ENCODE measurements at places on chromosomes 3 and 15.

DNA sequence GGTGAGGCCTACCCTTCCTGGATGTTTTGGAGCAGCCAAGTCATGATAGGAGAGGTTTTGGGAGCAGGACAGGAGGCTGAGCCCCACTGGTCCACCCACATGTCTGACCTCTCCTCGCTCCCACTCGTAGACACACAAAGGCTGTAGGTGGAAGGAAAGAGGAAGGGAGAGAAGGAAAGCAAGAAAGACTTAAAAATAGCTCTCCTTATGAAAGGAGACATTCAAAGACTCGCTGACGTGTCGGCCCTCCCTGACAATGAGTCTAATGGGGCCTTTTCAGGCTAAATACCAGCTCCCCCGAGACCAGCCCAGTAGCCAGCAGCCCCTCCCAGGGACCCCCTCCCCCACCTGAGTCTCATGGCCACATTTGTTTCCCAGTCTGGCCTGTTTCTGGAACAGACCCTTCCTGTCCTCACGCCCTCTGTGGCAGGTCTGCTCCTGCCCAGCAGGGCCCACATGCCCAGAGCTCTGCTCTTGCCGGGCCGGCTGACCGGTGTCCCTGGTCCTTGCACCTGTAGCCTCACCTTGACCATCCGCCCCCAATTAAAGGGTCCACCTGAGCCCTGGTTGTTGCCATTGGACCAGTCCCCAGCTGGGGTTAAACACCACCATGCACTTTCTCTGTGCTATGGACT lies 49.3 kb downstream of the FGD5 start:
- DNase-seq: no peak

- DNase-seq: no peak
These were observed 10.3 kb downstream of the ATP11B start for GRCh38 chr3:182803596-182803995.

DNA sequence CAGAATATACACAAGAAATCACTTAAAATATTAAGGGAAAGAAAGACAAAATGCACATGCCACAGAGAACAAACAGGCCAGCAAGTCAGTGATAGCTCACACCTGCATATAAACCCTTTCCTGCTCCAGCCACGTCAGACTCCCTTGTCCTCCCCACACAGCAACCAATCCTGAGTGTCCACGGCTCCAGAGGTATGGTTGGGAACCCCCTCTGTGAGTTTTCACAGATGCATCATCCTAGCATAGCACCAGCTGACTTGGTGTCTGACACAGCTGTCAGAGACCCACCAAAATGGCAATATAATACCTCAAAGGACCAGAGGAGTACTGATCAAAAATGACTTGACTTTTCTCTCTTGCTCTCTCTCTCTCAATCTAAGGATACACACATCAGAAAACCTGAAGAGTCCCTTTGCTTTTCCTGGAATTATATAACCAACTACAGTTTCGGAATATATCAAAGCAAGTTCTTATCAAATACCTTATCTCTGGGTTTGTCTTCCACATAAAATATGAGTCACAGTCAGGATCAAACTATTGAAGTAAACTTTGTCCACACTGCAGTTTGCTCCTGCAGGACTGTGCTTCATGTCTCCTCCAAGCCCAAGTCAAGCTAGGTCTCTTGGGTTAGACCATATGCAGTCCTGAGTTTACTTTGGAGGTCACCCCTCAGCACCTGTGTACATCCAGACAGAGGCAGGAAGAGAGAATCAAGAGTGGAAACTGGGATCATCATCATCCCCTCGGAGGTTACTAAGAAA lies 187.1 kb upstream of the THBS1 start:
- no peak for DNase-seq

DNA sequence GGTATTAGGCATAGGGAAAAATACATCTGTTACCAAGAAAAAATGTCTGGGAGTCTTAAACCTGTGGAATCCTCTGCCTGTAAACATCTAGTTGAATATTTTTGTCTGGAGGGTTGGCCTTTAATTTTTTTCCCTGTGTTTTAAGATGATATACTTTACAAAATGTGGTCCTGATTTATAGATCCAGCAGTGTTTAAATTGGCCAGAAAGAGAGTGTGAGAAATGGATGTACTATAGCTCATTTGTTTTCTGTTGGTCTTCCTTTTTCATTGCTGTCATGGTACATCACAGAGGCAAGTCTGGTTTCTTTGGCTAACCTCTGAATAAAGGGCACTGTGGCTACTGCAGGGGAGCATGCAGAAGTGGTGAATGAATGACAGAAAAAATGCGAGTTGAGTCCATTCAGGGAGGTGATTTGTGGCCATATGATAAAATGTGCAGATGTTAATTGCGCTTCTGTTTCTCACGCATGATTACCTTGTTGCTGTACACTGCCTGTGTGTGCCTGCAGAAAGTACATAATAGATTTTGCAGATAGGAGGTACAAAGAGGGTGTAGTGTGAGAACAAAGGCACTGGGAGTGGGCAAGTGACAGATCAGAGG lies 150.0 kb downstream of the NFKBIZ start:
- DNase-seq: no peak

GRCh38 chr3:177652556-177653291 lies 455.4 kb upstream of the TBL1XR1 start:
- no peak for DNase-seq

DNA sequence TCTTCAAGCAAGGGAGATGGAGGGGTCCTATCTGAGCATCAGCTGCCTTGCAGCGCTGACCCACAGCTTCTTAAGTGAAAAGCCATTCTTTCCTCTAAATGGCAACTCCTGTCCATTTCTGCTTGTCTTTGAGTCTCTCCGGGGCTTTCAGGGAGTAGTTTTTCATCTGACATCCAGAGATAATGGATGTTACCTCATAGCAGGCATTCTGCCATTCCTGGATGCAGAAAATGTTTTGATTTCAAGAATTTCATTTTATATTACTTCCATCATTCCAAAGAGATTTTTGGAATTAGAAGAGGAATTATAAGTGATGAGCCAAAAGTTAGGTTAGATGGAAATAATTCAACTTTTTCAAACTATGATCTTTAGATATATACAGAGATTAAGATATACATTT lies 44.9 kb upstream of the GABRG3 start:
- DNase-seq: no peak

- DNase-seq: no peak
These were observed 50.6 kb upstream of the ULK4 start for GRCh38 chr3:42012383-42012934.

All from activated CD8-positive, alpha-beta memory T cell treated with anti-CD3 and anti-CD28 coated beads, Interleukin-2, amount 50 U/mL, for 4 hours (primary cell).